ENCODE measurements at places on chromosomes 3 and 15.

DNA sequence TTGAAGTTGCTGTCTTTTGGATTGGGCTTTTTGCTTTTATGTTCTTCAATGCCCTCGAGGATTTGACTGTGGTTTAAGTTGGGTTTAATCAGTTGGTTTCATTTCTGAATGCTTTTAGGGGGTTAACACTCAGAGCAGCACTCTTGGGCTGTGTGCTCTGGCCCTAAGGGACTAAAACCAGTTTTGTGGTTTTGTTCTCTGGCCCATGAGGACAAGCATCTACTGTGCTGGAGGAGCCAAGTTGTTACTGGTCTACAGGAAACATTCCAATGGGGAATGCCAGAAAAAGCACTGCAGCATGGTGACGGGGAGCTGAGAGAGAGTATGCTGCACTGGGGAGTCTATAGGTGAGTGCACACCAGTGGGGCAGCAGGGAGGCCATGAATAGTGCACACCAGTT lies 596.9 kb downstream of the ZBBX start:
- no peak for DNase-seq

GRCh38 chr3:192850451-192850981 lies 67.1 kb downstream of the MB21D2 start:
- no peak for DNase-seq

DNA sequence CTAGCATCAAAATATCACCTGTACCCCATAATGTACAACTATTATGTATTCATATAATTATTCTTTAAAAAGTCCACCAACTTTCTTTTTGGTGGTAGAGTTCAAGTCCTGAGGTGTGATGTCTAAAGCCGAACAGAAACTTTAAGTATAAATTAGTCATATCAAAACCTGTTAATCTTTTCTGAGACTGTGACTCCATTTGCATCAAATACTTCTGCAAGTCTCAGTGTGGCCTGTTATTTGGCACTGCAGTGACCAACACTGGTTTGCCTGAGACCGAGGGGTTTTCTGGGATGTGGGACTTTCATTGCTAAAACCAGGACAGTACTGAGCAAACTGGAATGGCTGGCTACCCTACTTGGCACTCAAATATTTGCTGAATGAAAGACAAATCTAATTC lies 7.3 kb downstream of the NGLY1 start:
- no peak for DNase-seq

DNA sequence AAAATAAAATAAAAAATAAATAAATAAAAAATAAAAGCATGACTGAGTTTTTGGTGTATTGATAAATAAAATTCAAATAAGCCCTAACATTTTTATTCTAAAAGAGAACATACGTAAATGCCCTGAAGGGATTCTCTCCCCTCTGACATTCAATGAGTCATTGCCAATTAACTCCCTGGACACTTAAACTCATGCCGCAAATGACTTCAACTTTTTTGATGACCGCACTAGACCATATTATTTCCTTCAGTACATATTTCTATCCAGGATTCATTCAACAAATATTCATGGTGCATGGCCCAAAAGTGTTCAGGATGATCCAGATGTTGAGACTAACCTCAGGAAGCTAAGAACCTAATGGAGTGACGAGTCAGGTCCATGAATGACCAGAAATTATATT lies 195.9 kb upstream of the LRRN1 start:
- DNase-seq, result no peak

- no peak for DNase-seq
Observed at GRCh38 chr3:194632809-194633348, 340 bp downstream of the TMEM44 start.

- DNase-seq, result no peak
Observed at GRCh38 chr15:76198456-76199105, 112.7 kb downstream of the ETFA start.

DNA sequence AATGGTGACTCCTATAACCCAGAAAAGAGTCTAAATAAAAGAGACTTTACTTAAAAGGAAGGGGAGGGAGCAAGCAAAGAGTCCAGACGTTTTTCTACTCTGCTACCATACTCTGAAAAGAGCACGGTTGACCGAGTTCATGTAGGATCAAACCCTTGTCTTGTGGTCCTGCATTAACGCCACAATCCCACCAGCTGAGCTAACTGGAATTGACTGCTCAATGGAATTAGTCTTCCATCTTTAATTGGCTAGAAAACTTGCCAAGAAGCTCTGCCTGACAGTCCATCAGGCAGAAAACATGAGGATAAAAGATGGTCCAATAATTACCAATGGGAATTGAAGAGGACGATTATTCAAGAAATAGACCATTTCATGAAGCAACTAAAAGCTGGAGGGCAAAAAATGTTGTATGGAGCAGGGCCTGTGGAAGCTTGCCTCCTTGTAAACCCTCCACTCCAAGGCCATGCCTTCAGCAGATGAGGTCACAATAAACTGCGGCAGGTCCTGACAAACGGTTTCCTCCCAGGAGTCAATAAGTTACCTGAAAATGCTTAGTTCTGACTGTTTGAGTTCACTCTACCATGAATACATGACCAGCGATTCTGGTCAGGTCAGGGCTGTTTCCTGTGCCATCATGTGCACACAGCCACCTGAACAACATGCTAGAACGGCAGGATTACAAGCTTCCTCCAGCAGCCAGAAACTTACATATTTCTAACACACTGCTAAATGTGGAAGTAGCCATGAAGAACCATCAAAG lies 35.6 kb upstream of the ARHGEF3 start:
- DNase-seq, result no peak

- no peak for DNase-seq
Observed at GRCh38 chr3:102030661-102031060, 181.3 kb downstream of the NFKBIZ start.

DNA sequence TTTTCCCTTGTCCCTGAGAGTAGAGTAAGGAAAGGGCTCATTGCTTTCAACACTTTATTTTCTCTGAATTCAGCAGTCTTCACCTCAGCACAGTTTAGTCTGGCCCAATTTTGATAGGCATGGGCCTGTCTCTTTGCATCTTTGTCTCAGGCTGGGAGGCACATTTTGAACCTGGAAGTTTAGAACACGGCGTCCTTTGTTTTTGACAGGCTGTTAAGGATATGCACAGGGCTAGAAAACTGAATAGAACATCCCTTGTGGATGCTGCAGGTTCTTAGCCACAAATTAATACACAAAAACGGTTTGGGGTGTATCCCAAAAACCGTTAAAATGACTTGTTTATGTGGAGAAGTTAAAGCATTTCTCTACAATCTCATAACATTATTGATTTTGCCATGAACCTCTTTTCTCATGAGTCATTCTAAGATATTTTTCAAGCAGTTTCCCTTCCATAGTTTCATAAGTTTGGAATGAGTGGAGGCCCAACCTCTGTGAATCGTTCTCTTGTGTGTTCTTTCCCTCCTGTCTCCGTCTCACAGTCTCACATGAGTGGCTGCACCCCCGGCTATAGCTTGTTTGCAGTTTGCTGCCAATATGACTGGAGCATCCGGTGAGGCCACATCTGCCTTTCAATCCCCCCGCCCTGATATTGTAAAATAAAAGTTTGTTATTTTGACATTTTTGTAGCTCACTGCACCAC lies 192.9 kb upstream of the EIF1B start:
- no peak for DNase-seq

- no peak for DNase-seq
Observed at GRCh38 chr3:139894643-139894989, 40.4 kb upstream of the CLSTN2 start.

DNA sequence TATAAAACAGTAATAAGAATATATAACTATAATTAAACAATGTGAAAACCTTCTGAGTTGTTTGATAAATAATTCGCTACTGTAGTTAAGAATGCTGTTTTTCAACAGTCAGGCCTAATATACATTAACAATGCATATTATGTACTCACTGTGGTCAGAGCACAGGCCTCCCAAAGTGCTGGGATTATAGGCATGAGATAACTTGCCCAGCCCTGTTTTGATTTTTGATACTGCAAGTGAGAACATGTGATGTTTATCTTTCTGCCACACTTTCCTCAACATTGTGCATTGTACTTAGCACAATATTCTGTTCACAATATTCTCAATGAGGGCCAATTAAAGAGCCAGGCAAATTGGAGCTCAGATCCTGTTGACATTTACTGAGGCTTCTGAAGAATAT lies 274.5 kb upstream of the RARB start:
- DNase-seq, result no peak

DNA sequence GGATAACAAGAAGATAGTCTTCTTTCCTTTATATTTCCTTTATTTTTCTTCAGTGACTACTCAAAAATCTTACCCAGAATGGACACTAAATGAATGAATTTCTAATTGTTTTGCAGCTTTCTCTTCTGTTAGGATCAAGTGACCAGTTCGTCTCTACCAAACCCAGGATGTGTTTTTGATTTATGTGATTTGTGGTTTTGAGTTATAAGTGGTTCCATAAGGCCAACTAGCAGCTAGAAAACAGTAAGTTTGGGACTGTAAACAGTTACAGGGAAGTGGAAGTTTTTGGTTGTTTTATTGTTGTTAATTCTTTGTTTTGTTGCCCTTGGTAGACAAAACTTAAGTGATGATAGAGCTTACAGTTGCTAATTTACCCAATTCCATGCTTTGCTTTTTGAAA lies 456.5 kb downstream of the IL5RA start:
- no peak for DNase-seq

- no peak for DNase-seq
Observed at GRCh38 chr15:73504885-73505284, 61.9 kb downstream of the REC114 start.

- no peak for DNase-seq
Observed at GRCh38 chr15:47203993-47204392, 513.3 kb upstream of the SEMA6D start.

- no peak for DNase-seq
Observed at GRCh38 chr15:38696790-38697495, 132.3 kb upstream of the RASGRP1 start.

DNA sequence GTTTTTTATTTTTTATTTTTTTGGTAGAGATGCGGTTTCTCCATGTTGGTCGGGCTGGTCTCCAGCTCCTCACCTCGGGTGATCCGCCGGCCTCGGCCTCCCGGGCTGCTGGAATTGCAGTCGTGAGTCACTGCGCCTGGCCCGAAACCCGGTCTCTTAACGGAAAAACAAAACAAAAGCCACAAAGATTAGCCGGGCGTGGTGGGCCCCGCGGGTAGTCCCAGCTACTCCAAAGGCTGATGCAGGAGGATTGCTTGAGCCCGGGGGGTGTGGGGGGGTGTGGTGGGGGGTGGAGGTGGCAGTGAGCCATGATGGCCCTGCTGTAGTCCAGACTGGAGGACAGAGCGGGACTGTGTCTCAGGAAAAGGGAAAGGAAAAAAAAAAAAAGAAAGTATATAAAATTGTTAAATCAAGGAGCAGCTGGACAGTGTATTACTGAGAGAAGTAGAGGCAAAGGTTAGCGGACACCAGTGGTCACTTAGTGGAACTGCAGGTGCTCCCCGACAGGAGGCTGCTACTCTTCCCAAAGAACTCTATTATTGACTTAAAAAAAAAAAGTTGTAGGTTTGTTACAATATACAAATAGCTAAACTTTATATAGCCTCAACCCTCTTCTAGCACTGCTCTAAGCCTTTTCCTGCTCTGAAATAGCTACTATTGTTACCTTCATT lies 30.3 kb upstream of the TUBGCP5 start:
- no peak for DNase-seq

DNA sequence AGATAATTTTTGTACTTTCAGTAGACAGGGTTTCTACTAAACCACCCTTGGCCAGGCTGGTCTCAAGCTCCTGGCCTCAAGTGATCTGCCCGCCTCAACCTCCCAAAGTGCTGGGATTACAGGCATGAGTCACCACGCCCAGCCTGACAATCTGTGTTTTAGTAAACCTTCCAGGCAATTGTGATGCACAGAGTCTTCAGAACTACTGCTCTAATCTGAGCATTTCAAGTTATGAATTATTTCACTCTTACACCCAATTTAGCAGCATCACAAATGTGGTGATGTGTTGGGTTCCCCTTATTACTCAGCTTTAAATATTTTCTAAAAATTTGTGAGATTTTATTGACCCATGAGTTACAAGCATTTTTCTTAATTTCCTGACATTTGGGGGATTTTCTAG lies 94.4 kb downstream of the ULK4 start:
- no peak for DNase-seq

DNA sequence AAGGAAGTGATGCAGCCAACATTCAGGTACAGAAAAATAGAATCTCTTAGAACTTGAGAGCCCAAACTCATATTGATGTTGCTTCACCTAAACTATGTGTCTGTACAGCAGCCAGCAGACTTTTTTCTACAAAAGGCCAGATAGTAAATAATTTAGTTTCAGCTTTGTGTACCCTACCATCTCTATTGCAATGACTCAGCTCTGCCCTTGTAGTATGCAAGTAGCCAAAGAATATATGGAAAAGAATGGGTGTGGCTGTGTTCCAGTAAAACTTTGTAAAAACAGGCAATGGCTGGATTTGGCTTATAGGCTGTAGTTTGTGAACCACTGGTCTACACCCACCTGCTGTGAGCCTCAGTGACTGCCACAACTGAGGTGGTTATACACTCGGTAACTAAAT lies 392.5 kb upstream of the RARB start:
- no peak for DNase-seq

GRCh38 chr3:112357930-112358780 lies 25.2 kb downstream of the CD200 start:
- DNase-seq, result no peak

All from cortex of kidney (tissue), 1 donor.